COR-L47 (cell line): ENCODE measurements at places on chromosomes 13 and 19.

- DNase-seq, result no peak
These were observed at the start of gene NOTCH3 for GRCh38 chr19:15200553-15201364. TSS of gene NOTCH3 (minus strand) at chr19:15200995. CDS start at chr19:15200905, 90 bp downstream.

DNA sequence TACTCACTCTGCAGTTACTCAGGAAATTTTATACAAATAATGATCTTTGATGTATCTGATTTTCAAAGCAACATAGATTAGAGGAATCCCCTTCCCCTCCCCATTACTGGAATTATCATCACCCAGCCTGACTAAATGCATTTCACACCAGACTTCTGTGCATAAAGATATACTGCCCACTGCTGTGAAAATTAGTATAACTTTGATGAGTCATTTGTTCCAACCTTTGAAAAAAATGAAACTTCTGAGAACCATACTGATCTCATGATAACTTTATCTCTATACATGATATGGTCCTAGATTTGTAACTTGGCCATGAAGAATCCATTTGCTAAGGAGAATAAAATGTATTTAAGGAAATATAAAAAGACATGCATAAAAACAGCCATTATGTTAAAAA, 63.9 kb downstream of the GPC6 start:
- DNase-seq, result no peak

DNA sequence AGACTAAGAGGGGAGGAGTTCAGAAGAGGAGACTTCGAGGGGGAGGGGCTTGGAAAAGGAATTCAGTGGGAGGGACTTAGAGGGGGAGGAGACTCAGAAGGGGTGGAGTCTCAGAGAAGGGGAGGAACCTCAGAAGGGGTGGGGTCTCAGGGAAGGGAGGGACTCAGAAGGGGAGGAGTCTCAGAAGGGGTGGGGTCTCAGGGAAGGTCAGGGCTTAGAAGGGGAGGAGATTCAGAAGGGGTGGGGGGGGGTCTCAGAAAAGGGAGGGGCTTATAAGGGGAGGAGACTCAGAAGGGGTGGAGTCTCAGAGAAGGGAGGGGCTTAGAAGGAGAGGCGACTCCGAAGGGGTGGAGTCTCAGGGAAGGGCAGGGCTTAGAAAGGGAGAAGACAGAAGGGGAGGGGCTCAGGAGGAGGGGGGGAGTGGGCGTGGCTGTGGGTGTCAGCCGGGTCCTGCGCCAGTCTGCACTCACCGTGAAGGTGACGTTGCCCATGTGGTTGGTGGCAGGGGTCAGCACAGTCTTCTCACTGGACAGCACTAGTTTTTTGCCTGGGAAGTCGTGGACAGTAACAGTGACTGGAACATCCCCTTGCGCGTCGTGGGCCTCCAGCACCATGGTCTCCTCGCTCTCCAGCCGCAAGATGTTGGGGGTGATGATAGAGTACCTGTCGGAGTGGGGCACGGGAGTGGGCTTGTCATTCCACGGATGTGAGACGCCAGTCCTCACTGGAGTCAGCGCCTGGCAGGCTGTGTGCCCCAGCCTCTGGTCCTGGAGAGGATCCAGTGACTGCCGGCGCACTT, 1.5 kb downstream of the C3 start:
- DNase-seq, result no peak

- DNase-seq, result peak; percentile 15
These were observed 5.5 kb downstream of the KATNAL1 start for GRCh38 chr13:30301827-30302226.

DNA sequence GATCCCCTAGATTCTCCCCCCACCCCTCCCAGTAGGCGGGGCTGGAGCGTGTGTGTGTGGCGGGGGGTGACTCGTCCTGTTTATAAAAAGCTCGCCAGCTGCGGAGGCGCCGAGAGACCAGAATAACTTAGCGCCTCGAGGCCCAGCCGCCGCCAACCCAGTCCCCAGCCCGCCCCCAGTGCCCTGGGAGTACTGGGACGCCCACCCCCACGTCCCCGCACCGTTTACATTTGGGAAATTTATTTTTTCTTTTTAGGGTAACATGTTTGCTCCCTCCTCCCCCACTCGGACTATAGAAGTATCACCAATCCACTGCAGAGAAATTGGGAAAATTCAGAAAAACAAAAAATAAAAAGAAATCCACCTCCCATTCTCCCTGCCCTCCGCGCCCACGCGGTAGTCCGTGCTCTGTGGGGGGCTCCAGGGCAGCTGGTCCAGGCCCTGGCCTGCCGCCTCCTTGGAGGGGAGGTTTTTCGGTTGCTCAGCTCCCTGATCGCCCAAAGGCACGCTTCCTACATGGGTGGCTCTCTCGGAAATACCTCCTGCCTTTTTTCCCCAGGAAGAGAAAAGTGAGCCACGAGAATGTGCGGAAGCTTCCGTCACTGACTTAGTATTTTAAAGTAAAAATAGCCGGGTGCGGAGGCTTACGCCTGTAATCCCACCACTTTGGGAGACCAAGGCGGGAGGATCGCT, 1.5 kb upstream of the RAB3A start:
- DNase-seq, result peak; percentile 62

- DNase-seq, result no peak
These were observed 16.4 kb downstream of the CCDC124 start for GRCh38 chr19:17948931-17949930.

DNA sequence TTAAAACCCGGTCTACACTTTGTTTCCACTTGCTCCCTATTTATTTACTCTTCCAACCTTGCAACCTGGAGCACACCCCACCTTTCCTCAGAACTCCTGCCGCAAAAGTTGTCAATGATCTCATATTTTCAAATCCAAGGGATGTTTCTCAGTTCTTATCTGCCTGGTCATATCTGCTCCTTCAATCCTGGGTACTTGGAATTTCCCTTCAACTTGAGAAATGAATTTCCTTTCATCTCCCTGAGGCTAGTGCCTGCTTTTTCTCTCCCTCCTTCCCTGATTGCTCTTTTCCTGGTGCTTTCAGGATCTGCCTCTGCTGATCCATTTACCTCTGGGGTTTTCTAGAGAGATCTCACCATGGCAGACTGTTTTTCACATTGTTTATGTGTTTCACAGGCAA, 154.8 kb upstream of the IRS2 start:
- no peak for DNase-seq

DNA sequence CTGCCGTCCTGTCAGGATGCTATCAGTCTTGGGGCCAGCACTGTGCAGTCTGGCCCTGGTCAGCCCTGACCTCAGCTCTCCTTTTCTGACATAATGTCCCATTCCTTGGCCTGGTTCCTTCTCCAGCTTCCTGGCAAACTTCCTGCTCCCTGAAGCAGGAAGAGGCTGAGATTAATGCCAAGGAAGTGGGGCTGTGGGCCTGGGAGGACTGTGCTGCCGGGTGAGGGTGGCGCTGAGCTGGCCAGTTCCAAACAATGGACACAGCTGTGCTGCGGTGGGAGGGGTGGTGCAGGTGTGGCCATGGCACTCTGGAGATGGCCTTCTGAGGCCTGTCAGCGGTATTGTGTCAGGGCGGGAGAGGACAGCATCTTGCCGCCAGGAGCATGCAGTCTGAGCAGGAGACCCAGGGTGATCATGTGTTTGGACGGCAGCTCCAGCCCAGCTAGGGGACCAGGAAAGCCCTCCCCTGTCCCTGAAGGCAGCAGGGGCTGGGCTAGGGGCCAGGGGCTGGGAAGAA, 30.9 kb downstream of the TUBA3C start:
- DNase-seq, result no peak
